Germinal center (tissue), 1 donor: ENCODE measurements at places on chromosomes 6 and 20.

DNA sequence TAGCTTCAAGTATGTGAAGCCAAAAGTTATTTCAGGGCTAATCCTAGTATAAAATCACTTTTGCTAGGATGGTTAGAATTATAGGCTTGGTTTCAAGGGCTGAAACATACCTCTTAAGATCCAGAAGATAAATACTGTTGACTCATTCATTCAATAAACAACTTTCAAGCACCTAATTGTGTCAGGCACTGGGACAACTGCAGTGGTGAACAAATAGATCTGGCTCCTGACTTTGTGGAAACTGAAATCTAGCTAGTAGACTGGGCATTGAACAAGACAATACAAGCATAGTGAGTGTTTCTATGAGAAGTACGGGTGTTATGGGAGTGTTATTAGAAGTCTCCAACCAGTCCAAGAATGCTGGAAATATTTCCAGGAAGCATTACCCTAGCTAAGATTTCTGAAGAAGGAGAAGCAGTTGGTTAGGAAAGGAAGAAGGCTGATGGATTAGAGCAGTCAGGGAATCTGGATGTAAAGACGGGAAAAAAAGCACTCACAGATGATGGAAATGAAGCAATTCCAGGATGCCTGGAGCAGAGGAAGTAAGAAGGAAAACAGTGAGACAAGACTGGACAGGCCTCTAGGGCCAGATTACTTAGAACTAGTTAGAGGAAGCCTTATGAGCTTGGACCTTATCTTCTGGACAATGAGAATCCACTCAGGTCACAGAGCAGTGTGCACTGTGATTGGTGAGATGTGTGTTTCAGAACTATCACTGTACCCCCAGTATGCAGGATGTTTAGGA, 132.6 kb upstream of the RAB32 start:
- DNase-seq, result no peak

DNA sequence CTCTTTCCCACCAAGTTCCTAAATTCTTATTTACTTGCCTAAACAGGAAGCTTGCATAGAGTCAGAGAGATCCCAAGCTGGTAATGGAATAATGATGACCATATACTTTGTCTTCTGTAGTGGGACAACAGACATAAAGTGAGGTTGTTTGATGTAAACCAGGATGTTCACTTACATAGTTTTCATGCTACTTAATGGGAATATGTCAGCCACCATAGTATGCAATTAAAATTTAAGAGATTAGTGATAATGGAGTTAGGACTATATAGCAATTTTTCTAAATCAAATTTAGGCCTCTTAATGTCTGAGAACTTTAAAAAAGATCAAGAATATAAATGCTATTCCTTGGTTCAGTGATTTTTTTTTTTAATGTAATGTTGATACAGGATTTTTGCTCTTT, 180.6 kb downstream of the BCKDHB start:
- no peak for DNase-seq

DNA sequence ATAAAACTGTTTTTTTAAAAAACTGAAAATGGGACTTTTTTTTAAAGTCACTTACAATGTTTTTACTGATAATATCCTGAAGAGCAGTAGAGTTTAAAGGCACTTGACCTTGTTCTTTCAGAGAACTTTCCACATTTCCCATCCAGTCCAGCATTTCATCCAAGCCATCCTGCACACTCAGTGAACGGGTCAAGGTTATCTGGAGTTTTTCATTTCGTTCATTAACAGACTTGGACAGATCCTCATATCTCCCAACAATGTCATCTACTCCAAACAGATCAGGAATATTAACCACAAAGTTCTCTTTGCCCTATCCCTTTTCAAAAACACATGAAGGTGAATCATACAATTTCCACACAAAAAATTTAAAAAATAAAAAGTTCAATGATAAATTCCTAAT, 69.1 kb downstream of the DST start:
- DNase-seq, result no peak

DNA sequence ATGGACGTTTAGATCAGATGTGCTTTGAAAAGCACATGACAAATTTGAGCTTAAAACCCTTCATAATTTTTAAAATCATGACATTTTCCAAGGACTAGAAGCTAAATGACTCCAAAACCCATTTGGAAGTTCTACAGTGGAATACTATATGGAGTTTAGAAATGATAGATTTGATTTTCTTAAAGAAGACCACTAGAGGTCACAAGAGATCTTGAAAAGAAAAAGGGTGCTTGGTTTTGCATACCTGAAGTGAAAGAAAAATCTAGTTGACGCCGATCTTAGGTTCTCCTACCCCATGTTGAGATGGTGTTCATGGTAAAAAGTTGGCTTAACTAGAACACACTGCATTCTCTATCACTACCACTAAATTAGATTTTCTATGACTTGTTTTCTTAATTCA, 31.5 kb downstream of the CFAP61 start:
- peak; percentile 27 for DNase-seq

DNA sequence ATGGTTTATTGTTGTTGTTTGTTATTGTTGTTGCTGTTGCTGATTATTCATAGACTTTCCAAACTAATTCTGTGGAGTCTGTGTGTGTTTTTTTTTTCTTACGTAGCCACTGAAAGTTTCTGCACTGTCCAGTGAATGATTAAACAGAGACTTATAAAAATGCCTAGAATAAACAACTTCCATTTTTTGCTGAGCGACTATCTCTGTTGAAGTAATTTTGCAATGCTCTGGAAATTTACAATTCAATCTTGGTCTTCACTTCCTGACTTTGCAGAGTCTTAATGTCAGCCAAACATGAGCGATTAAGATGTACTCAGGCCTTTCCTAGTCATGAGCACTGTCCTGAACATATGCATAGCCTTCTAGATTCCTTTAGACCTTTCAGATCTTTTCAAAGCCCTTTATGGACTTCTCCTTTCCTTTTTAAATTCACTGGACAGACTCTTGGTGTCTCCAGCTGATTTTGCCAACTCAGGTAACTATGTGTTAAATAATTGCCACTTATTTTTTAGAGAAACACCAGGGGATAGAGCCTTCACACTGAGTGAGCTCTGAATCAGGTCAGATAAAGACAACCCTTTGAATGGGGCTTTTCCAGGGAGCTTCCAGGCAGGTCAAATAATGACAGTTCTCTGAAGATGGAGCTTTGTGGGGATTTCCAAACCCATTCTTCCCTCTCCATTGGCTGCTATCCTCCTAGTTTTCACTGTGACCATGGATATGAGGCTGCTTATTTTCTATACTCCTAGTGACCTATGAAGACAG, 622.8 kb upstream of the EPHA7 start:
- DNase-seq, result no peak

DNA sequence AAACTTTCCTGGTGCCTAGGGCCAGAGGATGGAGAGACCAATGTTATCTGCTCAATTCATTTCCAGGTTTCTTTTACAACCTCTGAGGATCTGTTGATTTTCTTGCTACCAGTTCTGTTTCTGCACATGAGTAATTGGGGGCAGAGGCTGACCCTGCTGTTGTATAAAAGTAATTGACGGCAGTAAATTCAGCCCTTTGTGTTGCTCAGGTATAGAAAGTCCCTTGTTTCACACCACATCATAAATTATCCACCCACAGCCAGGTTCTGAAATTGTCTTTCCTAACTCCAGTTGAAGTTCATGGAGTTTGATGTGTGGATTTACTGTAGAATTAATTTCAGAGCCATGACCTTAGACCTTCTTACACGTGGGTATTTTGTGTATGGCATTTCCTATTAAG, 107.4 kb upstream of the GRIK2 start:
- no peak for DNase-seq

DNA sequence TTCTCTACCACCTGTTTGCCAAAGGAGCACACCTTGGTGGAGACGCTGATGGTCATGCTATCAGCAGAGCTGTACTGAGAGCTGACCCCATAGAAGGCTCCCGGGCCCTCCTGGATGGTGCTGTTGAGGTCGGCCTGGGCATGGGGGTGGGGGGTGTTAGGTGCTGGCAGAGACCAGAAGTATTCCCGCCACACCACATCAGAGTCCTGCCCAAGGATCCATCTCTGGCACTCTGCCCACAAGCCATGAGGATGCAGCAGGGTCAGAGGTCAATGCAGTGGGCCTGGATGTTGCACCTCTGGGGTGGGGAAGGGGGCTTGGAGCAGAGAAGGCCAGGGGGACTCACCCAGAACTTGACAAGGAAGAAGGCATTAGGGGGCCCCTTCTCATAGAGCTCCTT, 7.4 kb downstream of the RPL10A start:
- DNase-seq, result no peak

- DNase-seq, result no peak
Observed at GRCh38 chr6:21726676-21727075, 133.1 kb downstream of the SOX4 start.

- no peak for DNase-seq
Observed at GRCh38 chr6:90288404-90288803, 8.2 kb downstream of the BACH2 start.

DNA sequence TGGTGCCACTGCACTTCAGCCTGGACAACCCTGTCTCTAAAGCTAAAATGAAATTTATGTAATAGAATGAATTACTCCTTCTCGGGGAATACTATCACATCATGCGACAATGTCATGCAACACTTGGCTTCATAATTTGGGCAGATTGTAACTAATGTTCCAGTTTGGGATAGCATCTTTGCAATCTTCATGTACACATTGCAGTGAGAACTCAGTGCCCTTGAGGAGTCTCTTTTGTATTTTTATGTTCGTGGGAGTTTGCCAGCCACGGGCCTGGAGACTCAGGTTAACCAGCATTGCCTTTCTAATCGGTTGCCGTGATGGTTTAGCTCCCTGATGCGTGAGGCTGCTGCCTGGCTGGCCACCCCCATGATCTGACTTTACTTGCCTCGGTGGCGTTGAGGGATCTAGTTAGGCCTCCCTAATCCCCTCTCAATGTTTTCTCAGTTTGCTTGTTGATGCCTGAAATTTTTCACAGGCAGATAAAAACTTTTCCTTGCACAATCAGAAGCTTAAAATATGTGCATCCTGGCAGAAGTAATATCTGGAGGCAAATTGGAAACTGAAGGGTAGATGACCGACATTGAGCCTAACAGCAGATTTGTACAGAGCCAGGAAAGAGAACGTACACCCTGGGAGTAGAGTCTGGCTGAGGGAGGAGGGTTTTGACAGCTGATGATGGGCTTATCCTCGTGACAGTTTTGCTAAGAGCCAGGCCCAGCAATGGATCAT, 2.4 kb downstream of the GMPR start:
- no peak for DNase-seq

DNA sequence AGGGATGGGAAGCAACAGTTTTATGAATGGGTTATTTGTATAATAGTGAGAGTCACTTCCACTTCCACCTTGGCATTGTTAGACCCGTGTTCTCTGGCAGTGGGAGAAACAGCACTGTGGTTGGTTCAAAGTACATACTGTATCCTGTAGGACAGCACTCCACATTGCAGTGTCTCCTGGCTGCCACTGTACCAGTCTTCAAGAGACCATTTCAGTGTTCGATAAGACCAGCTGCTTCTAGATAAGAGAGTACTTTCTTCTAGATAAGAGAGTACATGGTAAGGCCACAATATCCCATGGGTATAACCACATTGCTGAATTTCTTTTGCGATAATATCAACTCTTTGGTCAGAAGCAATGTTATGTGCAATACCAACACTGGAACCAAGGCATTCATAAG, 28.8 kb downstream of the FITM2 start:
- no peak for DNase-seq

DNA sequence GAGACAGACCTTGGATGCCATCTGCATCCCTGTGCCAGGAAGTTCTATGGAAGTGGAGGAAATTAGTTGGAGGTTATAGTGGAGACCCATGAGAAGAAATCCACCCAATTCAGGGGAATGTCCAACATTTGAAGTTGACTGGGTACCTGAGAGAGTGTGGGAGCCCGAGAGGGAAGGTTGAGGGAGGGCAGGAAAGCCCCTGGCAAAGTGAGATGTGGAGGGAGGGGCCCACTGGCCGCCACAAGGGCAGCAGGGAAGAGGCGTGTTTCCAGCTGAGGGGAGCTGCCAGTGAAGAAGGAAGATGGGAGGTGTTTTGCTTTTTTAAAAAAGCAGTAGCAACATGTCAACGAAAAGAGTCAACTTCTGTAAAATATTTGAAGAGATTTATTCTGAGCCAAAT, 16.3 kb upstream of the SERPINB9 start:
- DNase-seq, result no peak

GRCh38 chr6:12165722-12166280, 124.4 kb upstream of the EDN1 start:
- no peak for DNase-seq

DNA sequence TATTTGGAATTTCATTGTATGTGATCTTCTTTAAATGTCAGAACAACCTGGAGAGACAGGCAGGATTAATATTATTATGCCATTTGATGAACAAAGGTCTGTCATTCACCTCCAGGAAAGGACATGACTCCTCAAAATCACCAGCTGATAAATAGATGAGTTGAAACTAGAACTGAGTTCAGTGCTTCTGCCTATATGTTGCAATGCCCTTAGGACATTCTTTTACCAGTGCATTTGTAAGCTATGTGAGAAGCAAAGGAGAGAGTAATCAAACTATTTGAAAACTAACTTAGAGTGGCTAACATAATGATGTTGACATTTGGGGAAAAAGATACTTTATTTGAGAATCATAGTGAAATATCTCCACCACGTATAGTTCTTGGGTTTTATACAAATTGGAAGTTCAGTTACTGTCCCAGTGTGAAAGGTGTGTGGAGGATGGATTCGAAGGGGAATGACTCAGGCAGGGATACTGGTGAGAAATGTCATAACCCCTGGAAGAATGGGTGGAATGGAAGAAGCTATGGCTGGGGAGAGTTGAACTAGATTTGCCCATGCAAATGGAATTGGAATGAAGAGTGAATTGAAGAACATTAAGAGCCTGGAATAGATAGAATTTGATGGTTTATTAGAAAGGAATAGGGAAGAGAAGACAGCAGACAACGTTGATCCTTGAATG, 21.5 kb downstream of the PKIB start:
- DNase-seq, result no peak

DNA sequence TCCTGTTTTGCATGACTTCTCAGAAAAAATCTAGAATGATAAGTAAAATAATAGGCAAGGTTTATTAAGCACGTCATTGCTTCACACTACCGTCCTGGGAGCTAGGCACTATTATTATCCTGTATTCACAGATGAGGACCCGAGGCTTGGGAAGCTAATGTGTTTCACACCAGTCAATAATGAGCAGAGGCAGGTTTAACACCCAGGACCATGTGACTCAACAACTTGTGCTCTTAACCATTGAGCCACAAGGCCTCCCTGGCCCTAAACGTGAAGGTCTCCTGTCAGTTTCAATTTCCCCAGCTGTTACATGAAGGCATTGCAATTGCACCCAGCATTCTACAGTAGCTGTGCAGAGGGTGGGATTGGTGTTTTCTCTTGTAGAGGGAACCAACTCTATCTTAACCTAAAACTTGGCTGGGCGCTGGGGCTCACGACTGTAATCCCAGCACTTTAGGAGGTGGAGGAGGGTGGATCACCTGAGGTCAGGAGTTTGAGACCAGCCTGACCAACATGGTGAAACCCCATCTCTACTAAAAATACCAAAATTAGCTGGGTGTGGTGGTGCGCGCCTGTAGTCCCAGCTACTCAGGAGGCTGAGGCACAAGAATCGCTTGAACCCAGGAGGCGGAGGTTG, 191.2 kb downstream of the BCAS1 start:
- DNase-seq, result no peak

DNA sequence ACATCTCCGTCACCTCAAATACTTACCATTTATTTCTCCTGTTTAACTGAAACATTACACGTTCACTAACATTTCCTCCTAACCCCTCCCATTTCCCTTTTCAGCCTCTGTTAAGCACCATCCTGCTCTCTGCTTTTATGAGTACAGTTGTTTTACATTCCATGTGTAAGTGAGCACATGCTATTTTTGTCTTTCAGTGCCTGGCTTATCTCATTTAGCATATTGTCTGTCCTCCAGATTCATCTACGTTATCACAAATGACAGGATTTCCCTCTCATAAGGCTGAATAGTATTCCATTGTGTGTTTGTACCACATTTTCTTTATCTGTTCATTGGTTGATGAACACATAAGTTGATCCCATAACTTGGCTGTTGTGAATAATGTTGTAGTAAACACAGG, 22.7 kb downstream of the TAF11 start:
- DNase-seq, result no peak
